ENCODE measurements at places on chromosomes 1 and 21. TPM values are rescaled to one million over a fixed set of nuclear protein-coding genes. Genes with fewer than 3 reads are reported as not detected.

IPO9 gene
- total RNA-seq: 28.3 TPM

NOS1AP gene
- 0.43 TPM for total RNA-seq

RPE65 gene
- not detected for total RNA-seq

KIF14 gene
- 6.4 TPM for total RNA-seq

TNFSF4 gene
- total RNA-seq: 127 TPM

FAM72B gene
- total RNA-seq: 5.2 TPM

OLFM3 gene
- not detected for total RNA-seq

MROH9 gene
- under 0.01 TPM for total RNA-seq

LIN9 gene
- 4.2 TPM for total RNA-seq

DPT gene
- 1.7 TPM for total RNA-seq

CA6 gene
- total RNA-seq: not detected

ITGB2 gene
- 0.43 TPM for total RNA-seq

VWA5B1 gene
- not detected for total RNA-seq

ANKRD45 gene
- total RNA-seq: 0.43 TPM

SGIP1 gene
- 98.9 TPM for total RNA-seq

GUCA2A gene
- not detected for total RNA-seq

IFNLR1 gene
- under 0.01 TPM for total RNA-seq

CENPF gene
- 30.7 TPM for total RNA-seq

LUZP1 gene
- 55.3 TPM for total RNA-seq

PLA2G2D gene
- not detected for total RNA-seq

RHBG gene
- total RNA-seq: not detected

ANKRD65 gene
- 1.6 TPM for total RNA-seq

PALMD gene
- total RNA-seq: 6.8 TPM

CYP4Z1 gene
- not detected for total RNA-seq

OR10X1 gene
- not detected for total RNA-seq
